ENCODE measurements at places on chromosomes 6 and 20. TPM values are rescaled to one million over a fixed set of nuclear protein-coding genes. Genes with fewer than 3 reads are reported as not detected.

The TFAP2C gene
- polyA plus RNA-seq: 1.2 TPM

The IL17F gene
- polyA plus RNA-seq: 0.27 TPM

The PLA2G7 gene
- polyA plus RNA-seq: 2.3 TPM

The PTPRT gene
- 0.43 TPM for polyA plus RNA-seq

The EBF4 gene
- polyA plus RNA-seq: 36.5 TPM

The HM13 gene
- polyA plus RNA-seq: 161 TPM

- DNase-seq: no peak
Observed at GRCh38 chr6:38877721-38878120, 162.6 kb downstream of the DNAH8 start.

- no peak for DNase-seq
Observed at GRCh38 chr6:44339301-44339700, 3.1 kb upstream of the SPATS1 start.

DNA sequence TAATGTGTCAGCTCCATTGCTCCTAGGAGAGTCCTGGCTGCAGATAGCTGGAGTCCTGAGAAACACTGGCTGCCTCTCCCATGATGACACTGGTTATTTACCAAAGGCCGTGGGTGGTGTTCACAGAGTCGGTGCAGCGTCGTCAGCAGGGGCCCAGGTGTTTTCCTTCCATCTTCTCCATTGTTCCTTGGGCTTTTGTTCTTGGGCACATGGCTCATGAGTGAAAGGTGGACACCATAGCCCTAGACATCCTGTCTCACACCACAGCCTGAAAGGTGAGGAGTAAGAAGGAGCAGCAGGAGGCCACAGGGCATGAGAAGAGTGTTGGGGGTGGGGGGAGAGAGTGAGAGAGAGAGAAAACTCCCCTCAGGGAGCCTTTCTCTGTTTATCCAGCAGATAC is 9.1 kb downstream of the CST5 start:
- no peak for DNase-seq
